ENCODE measurements at places on chromosomes 16 and 17.

DNA sequence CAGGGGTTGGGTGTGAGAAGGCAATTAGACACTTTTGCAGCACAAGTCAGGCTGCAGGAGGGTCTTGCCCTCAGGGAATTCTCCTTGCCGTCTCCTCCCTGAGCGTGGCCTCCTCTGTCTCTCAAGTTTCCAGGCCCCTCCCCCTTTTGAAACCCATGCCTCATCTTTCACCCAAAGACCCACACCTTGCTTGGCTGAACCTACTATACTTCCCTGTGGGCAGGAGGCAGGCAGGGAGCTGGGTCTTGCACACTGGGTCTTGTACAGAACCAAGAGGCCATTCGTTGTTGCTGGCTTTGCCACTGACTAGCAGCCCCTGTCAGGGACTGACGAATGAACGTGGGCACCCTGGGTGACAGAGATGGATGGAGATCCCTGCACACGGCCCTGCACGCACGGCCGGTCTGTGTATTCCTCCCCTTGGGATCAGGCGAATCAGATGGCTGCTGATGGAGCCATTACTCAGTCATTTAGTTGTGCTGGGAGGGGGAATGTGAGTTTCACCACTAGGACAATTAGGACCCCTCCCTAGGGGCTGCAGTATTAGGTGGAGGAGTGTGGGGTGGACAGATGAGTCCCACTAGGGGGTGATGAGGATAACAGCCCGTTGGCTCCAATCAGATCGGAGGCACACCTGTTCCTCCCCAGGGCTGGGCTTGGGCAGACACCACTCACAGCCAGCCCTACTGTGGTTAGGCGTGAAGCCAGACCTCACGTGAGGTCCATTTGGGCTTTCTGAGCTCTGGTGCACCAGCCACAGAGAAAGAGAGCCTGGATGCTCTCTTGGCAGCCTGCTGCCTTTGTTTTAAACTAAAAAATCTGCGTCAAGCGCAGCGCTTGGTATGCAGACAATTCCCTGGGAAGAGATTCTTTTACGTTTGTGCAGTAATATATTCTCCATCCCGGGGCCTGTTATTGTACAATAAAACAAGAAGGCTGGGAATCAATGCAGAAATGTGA lies 167.7 kb upstream of the WSCD1 start:
- no peak for DNase-seq

DNA sequence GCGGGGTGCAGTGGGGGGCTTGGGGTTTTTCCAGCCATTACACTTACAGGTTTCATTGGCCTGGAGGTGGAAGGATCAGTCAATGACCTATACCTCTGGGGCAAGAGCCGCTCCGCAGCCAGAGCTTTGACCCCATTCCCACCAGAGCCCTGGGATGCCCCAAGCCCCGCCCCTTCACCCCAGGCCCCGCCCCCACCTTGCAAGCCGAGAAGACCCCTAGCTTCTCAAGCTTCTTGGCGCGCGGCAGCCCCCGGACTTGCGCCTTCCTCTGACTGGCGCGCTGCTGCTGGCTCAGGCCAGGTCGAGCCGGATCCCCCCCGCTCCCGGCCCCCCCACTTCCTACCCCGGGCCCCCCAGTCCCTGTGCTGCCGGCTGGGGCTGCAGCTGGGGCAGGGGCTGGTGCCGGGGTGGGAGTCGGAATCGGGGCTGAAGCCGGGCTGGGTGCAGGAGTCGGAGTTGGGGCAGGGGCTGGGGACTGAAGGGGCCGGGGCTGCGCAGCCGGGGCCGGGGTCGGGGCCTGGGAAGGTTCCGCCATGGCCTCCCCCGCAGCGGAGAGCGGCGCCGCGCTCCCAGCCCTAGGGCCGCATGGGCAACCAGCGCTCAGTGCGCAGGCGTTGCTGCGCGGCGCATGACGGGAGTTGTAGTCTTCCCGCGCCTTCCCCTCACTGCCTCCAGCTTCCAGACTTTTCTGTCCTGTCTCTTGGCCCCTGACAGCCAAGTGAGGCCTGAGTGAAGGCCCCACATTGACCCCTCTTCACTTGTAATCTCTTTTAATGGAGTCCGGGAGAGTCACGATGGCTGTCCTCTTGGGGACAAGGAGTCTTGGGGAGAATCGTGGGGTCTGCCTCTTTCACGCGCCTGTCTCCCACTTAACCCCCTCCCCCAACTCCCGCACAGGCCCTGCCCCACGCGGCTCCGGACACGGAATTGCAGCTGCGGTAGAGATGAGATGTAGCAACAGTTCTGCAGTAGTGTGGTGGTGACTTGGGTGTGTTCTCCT lies at the start of gene KAT2A:
KAT2A (minus strand) TSS at position 598 of the 1,000 bp plus-strand sequence; CDS start at position 535, 63 bp downstream.
- DNase-seq = peak; percentile 73

DNA sequence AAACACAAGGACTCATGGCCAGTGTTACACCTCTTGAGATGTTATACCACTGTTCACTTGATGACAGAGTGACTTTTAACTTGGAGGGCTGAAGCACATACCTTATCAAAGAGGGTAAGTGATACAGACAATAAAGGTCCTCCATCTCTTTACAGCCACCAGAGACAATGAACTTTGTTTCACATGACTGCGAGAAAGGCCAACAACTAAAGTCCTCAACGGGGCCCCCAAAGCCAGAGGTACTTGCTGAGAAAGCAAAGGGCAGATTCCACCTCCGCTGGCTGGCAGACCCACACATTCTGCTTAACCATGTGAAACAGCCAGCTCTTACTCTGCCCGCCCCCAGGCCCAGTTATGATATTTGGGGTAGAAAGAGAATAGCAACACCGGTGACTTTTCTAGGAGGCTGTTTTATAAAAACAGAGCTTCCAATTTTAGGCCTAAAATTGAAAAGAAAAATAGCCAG lies 21.4 kb downstream of the DCUN1D3 start:
- no peak for DNase-seq

- no peak for DNase-seq
Observed at GRCh38 chr17:66610361-66611133, 224.4 kb upstream of the CACNG5 start.

- DNase-seq = no peak
Observed at GRCh38 chr17:36825113-36825512, 112.2 kb upstream of the LHX1 start.

GRCh38 chr17:68840073-68840472 lies 115.1 kb downstream of the ABCA8 start:
- peak; percentile 84 for DNase-seq

DNA sequence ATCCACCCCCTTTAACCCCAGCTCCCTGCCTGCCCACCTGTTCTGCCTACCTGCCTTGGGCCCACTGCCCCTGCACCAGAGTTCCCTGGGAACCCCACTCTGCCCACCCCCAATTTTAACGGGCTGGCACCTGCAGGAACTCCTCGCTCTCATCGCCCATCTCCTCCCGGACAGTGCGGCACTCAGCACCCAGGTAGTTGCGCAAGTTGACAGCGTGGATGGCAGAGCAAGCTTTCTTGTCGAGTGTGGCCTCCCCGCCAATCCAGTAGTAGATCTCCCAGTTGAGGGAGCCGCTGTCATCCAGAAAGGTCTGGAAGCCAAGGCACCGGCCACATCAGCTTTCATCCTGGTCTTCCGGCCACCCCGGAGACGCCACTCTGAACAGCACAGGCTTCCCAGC lies 7.8 kb downstream of the FLII start:
- no peak for DNase-seq

- DNase-seq = no peak
Observed at GRCh38 chr17:65780111-65780510, 218.7 kb upstream of the AXIN2 start.

GRCh38 chr17:29586676-29587469 lies 2.6 kb downstream of the GIT1 start:
- no peak for DNase-seq

DNA sequence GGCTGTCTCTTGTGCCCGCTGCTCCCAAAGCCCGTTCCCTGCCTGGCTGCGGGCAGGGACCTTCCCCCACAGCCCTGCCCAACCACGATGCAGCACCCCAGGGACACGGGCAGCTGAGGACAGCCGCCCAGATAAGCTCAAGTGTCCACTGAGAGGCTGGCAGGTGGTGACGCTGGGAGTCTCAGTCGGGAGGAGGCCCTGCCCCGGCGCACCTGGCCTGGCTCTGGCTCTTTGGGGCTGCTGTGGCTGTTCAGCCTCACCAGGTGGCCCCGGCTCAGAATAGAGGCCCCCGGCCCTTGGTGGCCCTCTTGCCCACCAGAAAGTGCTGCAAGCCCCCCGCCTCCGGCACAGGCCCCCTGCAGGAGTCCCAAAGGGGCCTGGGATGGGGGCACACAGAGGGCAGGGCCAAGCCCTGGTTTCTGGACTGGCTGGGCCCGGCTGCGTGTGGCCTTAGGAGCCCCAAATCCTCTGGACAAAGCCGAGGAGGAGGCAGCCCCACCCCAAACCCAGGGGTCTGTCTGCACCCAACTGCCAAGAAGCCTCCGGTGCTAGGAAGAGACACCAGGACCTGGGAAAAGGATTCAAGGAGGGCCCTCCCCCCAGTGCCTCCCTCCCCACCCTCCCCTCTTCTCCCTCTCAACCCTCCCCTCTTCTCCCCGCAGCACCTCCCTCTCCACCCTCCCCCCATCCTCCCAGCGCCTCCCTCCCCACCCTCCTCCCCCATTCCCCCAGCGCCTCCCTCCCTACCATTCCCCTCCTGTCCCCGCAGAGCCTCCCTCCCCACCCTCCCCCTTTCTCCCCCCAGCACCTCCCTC lies 5.3 kb downstream of the NTHL1 start:
- no peak for DNase-seq

DNA sequence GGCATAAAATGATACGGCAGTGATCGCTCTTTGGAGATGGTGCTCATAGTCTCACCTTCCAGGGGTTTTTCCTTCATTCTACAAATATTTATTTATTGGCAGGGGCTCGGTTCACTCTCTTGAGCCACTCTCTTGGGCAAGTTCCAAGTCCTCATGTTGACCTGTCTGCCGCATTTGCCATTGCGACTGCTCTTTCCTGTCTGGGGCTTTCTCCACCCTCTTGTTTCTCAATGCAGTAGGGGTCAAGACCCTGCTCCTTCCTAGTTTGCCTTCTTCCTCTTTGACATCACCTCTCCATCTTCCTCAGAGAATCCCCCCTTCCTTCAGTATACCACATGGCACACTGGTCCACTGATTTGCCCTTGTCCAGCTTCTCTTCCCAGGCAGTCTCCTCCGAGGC lies 21.9 kb upstream of the LRRC75A start:
- no peak for DNase-seq

DNA sequence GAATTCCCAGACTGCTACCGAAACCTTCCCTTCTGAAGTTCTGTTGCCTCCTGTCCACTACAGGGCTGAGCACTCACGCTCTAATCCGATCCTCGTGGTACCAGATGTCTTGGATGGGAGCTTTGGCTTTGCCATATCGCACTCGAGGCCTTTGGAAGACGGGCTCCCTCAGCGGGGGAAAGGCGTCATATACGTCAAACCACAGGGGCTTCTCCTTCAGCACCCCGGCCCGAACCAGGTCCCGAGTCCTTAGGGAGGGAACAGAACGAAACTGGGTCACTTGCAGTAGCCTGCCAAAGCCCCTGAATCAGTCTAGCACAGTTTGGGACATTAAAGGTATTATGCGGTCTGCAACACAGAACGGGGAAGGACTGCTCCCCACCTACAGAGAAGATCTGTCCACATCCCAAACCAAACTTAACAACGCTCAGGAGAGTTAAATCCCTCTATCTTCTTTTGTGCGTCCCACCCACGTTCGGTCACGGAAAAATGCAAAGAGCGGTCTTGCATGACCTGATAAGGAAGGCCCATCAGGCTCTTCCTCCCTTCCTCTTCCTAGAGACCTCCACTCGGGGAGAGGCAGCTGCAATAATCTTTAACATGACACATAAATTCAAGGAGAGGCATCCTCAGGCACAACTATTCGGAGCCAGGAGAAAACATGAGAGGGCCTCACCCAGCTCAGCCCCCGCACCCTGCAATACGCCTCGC lies 526 bp downstream of the MRPS23 start:
- no peak for DNase-seq

DNA sequence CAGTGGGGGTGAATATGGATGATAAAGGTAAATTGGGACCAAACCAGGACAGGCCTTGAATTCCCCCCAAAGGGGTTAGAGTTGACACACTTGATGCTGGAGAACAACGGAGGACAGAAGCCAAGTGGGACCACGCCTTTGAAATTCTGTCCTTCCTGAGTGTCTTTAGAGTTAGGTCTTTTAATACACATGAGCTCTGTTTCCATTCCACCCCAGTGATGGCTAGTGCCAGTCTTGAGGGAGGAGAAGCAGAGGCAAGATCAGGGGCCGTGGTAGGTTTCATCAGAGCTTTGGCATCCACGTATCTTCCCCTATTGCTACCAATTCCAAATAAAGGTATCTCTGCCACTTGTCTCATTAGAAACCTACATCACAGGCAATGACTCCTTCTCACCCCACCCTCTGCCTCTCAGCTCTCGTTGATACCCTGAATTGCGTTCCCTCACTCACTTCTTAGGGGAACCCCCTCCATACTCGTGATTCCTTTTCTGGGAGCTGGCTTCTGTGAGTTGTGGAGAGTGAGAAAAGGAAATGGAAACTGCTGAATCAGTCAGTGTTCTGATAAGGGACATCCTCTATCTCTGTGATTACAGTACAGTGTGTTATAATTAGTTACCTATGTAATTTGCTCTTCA lies 2.4 kb upstream of the CCL3L1 start:
- DNase-seq = no peak

Data from fibroblast of gingiva (primary cell).